ENCODE measurements at places on chromosomes 6 and 20.

- DNase-seq, result no peak
Observed at GRCh38 chr6:113779656-113780055, 77.5 kb upstream of the MARCKS start.

DNA sequence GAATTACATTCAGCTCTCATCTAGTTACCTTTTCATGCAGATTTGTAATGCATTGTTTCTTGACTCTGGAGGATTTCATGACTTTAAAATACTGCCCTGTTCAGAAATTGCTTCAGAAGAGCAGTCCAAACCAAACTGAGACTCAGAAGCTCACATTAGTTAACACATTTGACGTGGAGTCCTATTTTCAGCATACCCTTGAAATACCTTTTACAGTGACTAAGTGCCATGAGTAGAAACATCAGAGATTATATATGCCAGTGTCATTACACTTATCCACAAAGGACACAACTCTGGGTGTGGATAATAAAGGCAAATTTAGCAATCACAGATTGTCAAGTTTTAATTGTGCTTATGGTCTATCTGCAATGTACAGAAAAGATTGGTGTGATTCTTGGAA, 459.6 kb downstream of the FRK start:
- no peak for DNase-seq

GRCh38 chr6:135624402-135625295, 127.1 kb upstream of the AHI1 start:
- DNase-seq, result no peak

DNA sequence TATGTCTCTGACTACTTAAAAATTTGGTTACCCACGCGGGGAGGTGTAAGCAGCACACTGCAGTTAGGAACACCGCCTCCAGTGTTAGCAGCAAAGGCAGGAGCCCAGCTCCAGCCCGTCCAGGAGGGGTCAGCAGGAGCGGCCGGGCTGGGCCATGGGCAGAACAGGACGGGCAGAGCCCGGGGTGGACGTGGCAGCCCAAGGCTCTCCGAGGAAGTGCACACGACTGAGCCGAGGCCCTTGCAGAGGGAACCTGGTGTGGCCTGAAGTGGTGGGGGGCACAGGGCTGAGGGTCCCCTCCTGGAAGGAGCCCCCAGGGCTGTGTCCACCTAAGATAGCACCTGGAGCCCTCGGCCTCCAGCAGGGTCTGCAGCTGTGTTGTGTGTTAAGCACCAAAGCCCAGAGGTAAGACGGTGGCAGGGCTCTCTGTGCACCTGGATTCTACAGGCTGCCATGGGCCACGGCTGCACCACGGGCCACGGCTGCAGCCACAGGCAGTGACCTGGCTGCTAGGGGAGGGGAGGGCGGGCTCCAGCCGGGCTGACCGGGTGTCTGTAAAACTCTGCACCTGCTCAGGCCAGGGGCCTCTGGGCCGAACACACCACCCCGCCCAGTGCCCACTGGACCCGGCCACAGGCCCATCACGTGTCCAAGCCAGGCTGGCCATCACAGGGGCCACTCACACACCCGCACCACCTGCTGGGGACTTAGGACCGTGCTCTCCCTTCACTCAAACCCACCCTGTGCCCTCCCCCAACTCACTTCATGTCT, 6.6 kb downstream of the SLC2A4RG start:
- no peak for DNase-seq

- no peak for DNase-seq
Observed at GRCh38 chr6:161107779-161108730, 116.5 kb downstream of the MAP3K4 start.
